Stimulated activated CD4-positive, alpha-beta T cell treated with anti-CD3 and anti-CD28 coated beads, Interleukin-15, amount 100 ng/mL, for 1 hour (primary cell): ENCODE measurements at places on chromosomes 2 and 18.

- DNase-seq = no peak
These were observed 498.7 kb downstream of the BCL11A start for GRCh38 chr2:60054571-60055340.

DNA sequence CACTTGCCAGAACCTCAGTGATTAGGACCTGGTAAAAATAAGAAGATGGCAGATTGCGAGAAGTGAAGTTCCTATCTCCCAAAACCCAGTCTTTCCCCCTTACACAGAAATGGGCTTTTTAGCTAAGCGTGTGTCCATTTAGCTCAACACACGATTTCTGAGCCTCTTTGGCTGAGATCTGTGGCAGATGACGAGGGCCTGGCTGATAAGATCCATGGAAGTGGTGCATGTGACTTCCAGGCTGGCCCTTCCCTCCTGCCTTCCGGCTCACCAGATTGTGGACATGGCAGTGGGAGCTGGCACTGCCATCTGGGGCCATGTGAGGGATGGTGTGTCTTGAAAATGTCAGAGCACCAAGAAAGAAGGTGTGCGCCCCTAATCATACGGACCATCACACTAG, 41.0 kb upstream of the ZFP36L2 start:
- no peak for DNase-seq

DNA sequence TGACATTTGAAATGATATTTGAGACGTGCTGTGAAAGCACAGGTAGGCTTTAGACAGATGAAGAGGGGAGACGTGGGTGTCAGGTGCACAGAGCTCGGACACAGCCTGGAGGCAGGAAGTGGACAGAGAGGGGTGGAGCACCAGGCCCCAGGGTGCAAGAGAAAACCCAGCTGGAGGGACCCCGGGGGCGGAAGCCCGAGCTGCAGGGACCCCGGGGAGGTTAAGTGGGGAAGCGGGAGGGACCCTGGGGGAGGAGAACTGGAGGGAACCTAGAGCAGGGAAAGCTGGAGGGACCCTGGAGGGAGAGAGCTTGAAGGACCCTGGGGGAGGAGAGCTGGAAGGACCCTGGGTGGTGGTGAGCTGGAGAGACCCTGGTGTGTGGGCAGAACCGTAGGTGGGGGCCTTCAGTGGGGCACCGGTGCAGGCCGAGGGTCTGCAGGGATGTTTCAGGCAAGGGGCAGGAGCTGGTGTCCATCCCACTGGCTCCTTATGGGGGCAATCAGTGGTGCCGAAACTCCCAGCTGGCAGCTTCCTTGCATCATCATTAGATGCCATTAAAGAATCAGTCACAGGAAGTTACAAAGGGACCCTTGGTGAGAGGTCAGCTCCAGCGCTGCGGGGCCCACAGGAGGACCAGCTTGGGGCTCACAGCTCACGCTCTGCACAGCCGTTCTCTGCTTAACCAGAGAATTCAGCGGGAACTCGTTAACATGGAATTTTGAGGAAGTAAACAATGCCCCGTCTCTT, 246.6 kb downstream of the EIPR1 start:
- DNase-seq = no peak

- no peak for DNase-seq
These were observed 8.7 kb upstream of the AAK1 start for GRCh38 chr2:69652206-69652605.

DNA sequence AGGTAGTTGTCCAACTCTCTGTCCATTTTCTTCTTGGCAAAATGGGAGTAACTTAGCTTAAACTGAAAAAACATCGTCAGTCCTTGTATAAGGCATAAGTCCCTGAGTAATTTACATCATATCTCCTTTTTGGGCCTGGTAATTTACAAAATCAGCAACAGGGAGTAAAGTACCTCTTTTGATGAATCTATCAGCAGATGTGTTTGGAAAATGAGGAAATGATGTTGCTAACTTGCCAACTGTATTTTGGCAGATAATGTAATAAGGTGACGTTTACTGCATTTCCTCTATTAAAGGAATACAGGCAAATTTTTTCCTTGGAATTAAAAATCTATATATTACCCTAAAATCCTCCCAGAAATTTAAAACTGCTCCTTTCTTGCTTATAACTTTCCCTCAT, 29.2 kb downstream of the ANKRD44 start:
- DNase-seq = no peak

DNA sequence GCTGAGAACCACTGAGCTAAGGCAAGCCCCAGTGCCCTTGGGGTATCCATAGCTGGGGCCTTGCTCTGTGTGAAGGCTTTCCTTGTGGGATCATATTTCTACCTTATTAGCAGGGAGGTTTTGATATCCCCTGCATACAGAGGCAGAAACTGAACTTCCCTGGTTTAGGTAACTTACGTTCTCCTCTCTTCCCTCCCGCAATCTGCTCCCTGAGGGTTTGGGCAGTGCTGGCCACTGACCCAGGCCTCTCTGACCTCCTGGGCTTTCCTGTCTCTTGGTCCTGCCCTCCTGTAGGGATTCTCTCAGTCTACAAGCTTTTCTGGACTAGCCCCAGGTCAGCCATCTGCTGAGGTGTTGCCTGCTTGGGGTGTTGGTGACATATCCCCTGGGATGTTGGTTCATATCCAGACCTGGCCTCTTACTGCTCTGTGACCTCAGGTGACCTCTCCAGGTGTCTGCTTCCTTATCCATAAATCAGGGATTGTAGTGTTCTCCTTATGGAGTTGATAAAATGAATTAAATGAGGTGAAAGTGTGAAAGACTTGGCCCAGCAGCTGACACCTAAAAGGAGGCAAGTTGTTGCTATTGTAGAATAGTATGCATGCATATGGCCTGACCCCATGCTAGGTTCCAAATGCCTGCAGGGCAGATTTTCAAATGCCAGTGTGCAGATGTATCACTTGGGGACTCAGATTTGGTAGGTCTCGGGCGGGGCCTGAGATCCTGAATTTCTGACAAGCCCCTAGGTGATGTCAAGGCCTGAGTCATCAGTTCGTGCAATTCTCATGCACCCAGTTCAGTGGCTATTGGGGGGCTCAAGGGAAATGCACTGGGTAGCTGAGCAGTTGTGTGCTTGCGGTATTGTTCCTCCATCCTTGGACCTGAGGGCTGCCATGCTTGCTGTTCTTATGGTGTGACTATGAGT, 106.6 kb downstream of the FHOD3 start:
- DNase-seq = no peak

DNA sequence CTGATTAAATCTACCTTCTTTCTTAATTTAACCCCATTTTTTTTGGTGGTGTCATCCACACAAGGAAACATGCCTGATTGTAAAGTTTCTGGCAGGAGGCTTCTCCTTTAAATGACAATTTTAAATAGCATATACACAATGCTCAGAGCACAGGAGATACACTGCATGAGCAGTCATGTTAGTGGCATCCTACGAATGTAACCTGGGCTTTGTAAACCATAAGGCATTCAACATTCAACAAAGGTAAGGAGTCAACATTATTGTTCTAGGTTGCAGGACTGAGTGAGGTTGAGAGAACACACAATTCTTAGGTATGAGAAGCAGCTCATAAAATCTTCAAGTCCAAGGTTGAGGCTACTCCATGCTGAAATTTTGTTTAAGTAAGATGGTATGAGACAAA, 266.6 kb upstream of the SIX2 start:
- no peak for DNase-seq

DNA sequence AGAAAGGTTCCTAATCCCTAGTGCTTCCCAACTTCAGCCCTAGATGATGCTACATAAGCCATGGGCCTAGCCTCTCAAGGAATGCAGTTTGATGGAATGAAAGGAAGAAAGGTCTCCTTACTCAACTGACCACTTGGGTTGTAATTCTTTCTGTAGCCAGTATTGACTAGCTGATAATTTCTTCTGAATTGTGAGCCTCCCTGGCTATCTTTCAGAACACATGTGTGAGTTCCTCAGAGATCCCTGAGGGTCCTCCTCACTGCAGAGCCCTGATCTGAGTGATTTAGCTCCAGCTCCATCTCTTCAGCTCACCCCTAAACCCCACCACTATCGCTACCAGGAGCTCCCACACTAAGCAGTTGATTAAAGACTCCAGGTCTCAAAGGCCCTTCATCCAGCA, 31.5 kb downstream of the CFAP210 start:
- no peak for DNase-seq

- no peak for DNase-seq
These were observed 158.1 kb downstream of the MTCL1 start for GRCh38 chr18:8863427-8863826.

- DNase-seq = no peak
These were observed 31.8 kb downstream of the RNU4ATAC start for GRCh38 chr2:121562269-121563176.

DNA sequence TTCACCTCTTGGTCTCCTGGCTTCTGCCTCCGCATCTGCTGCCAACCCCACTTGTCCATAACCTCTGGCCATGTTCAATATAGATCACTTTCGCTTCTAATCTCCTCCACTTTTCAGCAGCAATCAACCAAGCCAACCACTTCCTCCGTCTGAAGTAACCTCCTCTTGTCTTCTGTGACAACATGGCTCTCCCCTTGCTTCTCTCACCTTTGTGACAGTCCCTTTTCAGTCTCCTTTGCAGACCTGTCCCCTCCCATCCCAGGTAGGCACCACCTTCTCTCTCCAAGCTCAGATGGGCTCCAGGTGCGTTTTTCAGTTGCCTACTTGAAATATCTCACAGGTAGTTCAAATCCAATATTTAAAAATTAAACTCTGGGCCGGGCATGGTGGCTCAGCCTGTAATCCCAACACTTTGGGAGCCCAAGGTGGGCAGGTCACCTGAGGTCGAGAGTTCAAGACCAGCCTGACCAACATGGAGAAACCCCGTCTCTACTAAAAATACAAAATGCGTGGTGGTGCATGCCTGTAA, 4.7 kb upstream of the PSD4 start:
- no peak for DNase-seq

- DNase-seq = no peak
These were observed 802.1 kb upstream of the POU3F3 start for GRCh38 chr2:104051766-104052165.

DNA sequence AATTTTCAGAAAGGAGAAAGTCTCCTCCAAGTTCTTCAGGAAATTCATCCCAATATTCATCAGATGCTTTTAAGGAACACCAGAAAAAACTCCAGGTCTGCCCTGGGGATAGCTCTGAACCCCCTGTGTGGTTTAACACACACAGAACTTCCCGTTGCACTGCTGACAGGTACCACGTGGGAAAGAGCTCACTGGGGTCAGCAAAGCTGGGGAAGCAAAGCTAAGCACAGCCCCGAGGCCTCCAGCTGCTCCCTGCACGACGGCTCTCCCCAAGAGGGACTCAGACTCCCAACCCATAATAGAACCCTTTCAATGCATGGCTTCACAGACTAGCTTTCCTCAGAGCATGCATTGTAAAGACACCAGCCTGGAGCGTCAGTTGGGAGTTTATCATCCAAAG, 28.0 kb downstream of the ADI1 start:
- DNase-seq = no peak

DNA sequence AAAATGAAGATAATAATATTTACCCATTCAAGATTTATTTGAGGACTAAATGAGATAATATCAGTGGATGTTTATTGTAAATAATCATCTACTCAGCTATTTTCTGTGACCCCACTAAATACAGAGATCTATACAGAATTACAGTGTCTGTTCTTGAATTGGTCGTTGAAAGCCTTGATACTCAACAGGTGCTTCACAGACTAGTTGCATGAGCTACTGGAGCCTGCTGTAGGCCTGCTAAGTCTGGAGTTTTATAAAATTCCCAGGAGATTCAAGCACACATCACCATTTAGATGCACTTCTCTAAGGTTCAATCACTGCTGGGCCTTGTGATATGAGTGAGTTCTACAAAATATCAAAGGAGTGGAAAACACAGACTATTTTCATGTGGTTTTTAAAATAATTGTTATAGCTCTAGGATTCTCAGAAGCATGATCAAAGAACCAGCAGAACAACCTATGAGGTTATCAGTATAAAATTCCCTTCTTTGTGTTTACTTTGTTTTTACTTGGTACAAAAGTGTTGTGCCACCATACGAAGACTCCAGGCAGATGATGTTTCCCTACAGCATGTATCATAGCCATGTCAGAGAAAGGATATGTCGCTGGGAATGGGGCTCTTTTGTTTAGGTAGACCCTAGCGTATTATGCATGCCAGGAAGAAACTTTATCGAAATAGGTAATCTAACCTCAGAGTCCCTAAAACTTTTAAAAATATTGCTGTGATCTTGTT, 7.1 kb downstream of the SULT1C4 start:
- DNase-seq = no peak

DNA sequence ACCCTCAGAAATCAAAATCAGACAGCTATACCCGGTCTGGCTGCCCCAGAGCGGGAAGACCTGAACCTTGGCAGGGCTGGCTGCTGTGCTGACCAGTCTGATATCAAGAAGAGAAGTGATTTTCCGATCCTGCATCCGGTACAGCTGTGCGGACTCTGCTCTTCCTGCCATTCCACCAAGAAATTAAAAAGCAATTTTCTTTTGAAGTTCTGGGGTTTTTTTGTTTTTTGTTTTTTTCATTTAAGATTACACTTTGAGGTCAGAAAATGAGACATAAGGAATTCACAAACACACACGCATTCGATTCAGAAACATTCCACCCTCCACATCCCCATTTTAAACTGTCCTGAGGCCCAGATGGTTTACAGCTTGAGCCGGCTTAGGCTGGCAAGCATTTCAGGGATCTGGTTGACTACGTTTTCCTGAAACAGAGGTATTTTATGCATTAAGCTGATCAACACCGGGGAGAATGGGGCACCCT, 156.5 kb downstream of the COL6A3 start:
- no peak for DNase-seq

GRCh38 chr18:60915160-60915559, 418.1 kb upstream of the CDH20 start:
- no peak for DNase-seq

DNA sequence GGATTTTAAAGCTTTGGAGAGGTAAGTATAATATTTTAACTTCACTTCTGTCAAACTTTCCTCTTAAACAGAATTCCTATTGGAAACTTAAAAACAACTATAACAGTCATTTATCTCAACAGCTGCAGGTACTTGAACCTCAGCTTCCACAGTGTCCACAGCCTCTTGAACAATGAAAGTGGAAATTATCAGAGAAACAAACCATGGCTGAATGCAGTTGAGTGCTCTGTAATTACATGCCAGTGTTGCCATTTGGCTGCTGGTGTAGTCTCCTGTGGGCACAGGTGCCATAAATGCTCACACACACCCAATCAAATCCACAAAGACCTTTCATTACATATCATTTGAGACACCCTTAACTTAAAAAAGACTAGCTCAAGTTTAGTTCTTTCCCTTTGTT, 125.1 kb downstream of the CPS1 start:
- no peak for DNase-seq

GRCh38 chr2:20037660-20038059, 13.8 kb downstream of the LAPTM4A start:
- DNase-seq = no peak

DNA sequence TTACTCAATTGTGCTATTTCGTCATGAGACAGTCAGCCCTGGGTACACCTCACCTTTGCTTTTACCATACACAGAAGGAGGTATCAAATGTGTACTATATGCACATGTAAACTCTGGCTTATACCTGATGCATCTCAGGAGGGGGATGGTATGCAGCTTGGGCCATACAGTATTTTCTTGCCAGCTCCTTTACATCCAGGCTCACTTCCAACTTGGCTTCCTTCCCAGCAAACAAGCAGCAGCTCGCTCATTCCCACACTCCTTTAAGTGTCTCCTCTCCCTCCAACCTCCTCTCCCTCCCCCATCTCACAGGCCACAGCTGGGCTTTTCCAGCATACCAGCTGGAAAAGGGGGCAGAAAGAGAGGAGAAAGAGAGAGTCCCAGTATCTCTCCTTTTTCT, 9.6 kb downstream of the MARCHF4 start:
- DNase-seq = no peak

- no peak for DNase-seq
These were observed at the start of gene ARHGEF4 for GRCh38 chr2:130836501-130837174. Gene ARHGEF4, plus strand, starts transcription at chr2:130836914. Its CDS starts 40 bp downstream, at chr2:130836954.

GRCh38 chr2:235286622-235287374, 207.0 kb upstream of the AGAP1 start:
- no peak for DNase-seq
